Right atrium auricular region (tissue), 2 donors: ENCODE measurements at places on chromosomes 3 and 15. TPM values are rescaled to one million over a fixed set of nuclear protein-coding genes. Genes with fewer than 3 reads are reported as not detected.

GRCh38 chr3:24180616-24181015 lies 235.5 kb downstream of the NR1D2 start:
- no peak for DNase-seq
- H3K4me1 ChIP-seq = peaks cover 2% of the 10 kb centered on the region
- no peak overlapping the region for H3K4me3 ChIP-seq
- no peaks in the 10 kb centered on the region for H3K36me3 ChIP-seq

DNA sequence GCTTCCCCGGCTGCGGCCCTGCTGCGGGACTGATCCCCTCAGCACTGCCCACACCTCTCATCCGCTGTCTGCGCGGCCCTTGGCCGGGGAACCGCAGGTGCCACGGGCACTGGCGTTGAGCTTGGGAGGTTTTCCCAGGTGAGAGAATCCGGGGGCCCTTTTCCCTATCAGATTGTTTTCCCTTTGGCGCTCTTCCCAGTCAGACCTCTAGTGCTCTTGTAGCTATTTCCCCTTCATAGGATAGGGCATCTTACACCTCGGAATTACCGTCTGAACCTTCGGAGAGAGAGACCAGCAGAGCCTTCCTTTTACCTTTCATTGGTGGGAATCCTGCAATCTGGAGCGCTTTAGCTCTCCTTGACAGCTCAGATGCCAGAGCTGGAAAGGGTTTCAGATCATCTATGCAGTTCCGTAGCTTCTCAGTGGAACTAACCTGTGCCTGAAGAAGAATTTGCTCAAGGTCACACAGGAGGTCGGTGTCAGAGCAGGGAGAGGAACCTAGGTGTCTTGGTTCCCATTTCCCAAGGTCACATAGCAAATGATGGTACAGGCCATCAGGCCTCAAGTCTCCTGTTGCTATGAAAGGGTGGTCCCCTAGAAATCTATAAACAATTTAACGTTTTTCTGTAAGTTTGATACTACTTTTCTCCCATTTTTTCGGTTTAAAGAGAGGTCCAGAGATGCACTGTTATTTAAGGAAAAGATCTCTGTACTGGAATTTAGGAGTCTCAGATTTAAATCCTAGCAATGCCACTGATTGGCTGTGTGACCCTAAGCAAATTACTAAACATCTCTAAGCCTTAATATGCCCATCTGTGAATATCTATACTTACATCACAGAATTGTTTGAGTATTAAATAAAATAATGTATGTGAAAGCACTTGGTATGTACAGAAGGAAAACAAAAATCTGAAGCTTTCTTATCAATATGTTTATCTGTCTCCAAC lies 916 bp downstream of the IDH3A start:
- peak overlapping the region; percentile 97 for H3K27ac ChIP-seq
- no peak for DNase-seq
- no peaks in the 10 kb centered on the region for H3K36me3 ChIP-seq
- no peaks in the 10 kb centered on the region for H3K27me3 ChIP-seq

Gene CYP8B1
- total RNA-seq = not detected

DNA sequence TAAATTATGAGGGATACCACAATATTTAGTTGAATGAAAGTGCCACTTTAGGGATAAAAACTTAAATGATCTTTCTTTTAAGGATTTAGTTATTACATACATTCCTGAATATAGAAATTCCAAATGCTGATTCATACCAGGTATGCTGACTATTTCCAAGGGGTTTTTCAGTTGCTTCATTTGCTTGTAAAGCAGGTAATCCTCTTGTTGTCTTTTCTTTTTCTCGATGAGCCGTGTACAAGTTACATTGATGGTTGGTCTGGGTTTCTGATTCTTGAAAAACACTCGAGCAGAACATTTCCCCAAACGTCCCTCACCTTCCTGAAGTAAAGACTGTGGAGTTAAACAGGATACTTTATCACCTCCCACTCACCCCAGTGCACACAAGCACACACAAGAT lies 21.7 kb downstream of the RARRES1 start:
- peaks cover 36% of the 10 kb centered on the region for H3K4me1 ChIP-seq
- H3K4me3 ChIP-seq = no peak overlapping the region
- no peak for DNase-seq
- H3K36me3 ChIP-seq = peaks cover 19% of the 10 kb centered on the region
- H3K27ac ChIP-seq = no peak overlapping the region

Gene ASB14
- 2.5 TPM for total RNA-seq

- no peaks in the 10 kb centered on the region for H3K36me3 ChIP-seq
- peak; percentile 55 for DNase-seq
- peak overlapping the region; percentile 93 for H3K27ac ChIP-seq
- H3K4me1 ChIP-seq = peaks cover 69% of the 10 kb centered on the region
- no peak overlapping the region for H3K4me3 ChIP-seq
Observed at GRCh38 chr15:78205856-78206255, 28.5 kb downstream of the ACSBG1 start.

Gene ZNF662
- 1.7 TPM for total RNA-seq
